SK-N-MC (cell line): ENCODE measurements at places on chromosomes 2 and 18.
A peak's percentile ranks its signal among the peaks of the same experiment; 100 is the strongest.

- no peak for DNase-seq
Observed at GRCh38 chr2:61493523-61493942, 22.6 kb upstream of the USP34 start.

GRCh38 chr18:63477968-63478367 lies 1.2 kb downstream of the SERPINB5 start:
- peak; percentile 53 for DNase-seq

GRCh38 chr18:39464006-39464405 lies 1898.4 kb upstream of the CELF4 start:
- no peak for DNase-seq

DNA sequence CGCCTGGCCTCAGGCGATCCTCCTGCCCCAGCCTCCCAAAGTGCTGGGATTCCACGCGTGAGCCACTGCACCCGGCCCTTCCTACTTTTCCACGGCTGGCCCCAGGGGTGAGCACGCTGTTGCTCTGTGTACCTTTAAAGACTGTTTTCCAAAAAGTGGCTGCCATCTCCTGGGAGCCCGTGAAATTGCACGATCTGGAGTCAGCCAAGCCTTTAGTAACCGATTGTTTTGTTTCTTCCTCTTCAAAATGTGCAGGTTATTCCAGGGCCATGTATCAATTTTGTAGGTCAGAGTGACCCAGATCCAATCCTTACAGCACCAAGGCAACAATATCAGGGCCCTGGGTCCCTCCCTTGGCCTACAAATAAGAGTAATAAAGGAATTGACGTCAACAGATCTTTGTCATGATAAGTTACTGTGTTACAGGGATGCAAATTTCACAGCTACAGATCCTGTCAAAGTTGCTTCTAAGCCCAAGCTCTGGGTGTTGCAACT lies 135.6 kb upstream of the ZNF236 start:
- DNase-seq: no peak

DNA sequence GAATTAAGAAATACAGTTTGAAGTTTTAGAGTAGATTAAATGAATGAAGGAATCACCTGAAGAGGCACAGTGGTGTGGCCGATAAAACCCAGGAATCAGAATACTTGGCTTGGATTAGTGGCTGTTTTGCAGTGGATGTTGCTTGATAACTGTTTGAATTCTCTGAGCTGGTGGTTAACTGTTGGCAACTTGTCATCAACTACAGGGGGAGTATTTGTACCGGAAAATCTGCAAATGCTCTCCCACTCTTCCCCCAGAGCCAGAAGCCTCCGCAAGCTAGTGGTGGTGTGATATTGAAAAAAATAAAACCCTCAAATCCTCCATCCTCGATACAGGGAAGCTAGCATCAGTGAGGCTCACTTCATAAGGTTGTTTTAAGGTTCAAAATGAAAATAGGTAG lies 326.7 kb downstream of the DPP10 start:
- no peak for DNase-seq

- DNase-seq: no peak
Observed at GRCh38 chr2:15163326-15163725, 397.8 kb downstream of the NBAS start.

DNA sequence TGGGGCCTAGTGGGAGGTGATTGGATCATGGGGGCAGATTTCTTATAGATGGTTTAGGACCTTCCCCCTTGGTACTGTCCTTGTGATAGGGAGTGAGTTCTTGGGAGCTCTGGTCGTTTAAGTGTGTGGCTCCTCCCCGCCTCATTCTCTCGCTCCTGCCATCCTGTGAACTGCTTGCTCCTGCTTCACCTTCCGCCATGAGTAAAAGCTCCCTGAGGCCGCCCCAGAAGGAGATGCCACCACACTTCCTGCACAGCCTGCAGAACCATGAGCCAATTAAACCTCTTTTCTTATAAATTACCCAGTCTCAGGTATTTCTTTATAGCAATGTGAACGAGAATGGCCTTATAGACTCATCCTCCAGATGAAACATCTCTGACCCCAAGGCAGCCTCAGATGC lies 101.5 kb downstream of the KCNF1 start:
- no peak for DNase-seq

DNA sequence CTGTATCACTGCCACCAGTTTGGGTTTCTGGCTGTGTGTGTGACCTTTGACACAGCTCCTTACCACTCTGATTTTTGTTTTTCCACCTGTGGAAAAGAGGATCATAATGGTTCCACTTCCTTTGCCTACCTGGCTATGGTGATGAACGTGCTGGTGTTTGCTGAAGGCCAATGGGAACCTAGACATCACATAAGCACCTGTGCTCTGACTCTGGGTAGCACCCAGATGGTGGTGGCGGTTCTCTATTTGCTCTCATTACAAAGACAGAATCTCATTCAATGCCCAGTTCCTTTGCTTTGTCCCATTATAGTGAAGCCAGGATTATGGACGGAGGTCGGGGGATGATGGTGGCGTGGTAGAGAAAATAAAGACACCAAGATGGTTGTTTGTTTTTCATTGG lies 121.2 kb upstream of the GATA6 start:
- no peak for DNase-seq

DNA sequence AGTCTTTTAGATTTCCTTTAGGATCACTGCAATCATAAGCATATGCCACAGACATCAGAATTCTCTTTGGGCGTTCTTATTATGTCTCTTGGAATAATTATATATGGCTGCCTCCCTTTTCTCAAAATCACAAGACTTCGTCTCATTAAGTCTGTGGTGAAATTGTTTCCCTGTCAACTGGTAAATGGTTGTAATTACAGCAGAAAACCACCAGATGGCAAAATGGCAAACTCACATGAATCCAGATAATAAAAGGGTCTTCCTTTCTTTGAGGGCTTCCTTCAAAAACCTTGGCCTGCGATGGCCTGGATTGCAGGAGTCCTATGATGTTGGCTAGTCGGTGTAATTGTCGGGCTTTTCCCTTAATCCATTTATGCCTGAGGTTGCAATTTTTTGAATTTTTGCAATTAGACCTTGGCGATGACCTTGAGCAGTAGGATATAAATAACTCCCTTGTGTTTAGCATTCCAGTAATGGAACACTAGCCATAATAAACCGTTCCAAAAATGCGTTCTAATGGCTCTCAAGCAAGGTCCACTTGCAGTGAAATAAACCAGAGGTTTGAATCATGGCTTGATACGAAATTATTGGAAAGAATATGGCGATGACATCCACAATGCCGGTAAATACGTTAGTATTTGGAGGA lies 656.4 kb downstream of the MBD2 start:
- peak; percentile 22 for DNase-seq

GRCh38 chr2:236754271-236754944 lies 184.8 kb downstream of the ACKR3 start:
- DNase-seq: no peak

GRCh38 chr18:76430636-76431035 lies 64.4 kb downstream of the ZNF516 start:
- DNase-seq: no peak

DNA sequence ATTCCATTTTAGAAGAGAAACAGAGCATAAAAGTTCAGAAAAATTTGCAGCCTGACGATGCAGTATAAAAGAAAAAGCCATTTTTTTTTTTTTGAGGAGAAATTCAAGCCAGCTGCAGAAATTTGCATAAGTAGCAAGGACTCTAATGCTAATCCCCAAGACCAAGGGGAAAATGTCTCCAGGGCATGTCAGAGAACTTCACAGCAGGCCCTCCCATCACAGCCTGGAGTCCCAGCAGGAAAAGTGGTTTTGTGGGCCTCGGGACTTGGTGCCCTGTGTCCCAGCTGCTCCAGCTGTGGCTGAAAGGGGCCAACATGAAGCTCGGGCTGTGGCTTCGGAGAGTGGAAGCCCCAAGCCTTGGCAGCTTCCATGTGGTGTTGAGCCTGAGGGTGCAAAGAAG lies 325.3 kb upstream of the HNMT start:
- DNase-seq: no peak

GRCh38 chr2:218021536-218022071 lies 18.8 kb upstream of the TNS1 start:
- DNase-seq: no peak

- no peak for DNase-seq
Observed at GRCh38 chr2:102245266-102246151, 58.7 kb downstream of the IL1RL2 start.

DNA sequence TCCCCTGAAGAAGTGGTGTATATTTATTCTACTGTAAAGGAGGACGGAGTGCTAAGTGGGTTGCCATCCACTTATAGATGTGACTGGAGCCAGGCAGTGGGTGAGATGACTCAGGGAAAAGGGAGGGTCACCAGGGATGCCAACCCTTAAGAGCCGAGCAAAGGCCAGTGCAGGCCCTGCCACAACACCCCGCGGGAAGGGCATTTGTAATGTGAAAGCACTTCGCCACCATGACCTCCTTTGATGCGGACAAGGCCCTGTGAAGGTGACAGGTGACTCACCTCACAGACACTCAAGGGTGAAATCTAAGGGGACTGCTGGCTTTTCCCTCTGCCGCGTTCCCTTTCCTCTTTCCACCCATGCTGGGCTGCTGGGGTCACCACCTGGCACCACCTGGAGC lies 50.2 kb upstream of the MRPL33 start:
- no peak for DNase-seq

GRCh38 chr18:75169411-75169810 lies 39.5 kb downstream of the PTGR3 start:
- DNase-seq: no peak

DNA sequence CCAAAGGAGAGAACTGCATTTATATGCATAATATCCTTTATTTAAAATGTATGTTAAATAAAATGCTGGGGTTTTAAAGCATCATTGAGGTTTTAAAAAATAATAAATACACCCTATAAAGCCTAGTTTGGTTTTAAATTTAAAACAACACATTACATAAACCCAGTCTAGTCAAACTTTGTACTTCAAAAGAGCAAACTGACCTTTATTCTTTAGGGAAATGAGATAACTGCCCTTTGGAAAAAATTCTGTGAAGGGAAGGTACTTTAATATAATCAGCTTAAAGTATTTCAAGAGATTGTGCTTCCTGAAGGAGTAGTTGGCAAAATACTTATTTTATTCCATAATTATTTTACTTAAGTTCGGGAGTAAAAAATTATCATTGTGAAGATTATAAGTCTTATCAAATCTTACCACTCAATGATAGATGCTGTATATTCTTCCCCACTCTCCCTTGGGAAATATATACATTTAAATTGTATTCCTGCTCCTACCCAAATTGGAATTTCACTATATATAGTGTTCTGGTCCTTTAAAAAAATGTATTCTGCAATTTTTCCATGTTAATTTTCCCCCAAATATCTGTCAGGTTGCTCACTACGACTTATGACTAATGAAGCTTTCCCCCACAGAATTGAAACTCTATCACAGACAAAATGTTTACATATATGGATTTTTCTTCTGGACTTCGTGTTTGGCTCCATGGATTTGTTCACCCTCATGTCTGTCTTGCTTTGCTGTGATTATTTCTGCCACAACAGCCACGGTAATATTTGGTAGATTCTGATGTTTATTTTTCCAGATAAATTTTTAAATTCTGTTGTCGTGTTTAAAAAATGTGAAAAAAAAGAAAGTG lies 42.1 kb downstream of the ZC3H6 start:
- no peak for DNase-seq

GRCh38 chr18:64974391-64975125 lies 776.3 kb upstream of the CDH7 start:
- no peak for DNase-seq

DNA sequence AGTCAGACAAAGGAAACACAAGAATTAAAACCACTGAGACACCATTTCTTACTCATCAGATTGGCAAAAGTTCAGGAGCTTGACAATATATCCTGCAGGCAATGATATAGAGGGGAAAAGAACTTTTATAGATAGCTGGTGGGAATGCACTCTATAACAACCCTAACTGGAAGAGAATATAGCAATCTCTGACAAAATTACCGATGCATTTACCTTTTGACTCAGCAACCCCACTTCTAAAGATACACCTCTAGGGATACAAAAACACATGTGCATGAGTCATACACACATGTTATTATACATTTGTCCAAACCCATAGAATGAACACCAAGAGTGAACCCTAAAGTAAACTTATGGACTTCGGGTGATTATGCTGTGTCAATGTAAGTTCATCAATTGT lies 79.4 kb upstream of the SRD5A2 start:
- DNase-seq: no peak

- DNase-seq: no peak
Observed at GRCh38 chr18:46630160-46630559, 26.9 kb downstream of the LOXHD1 start.

- DNase-seq: no peak
Observed at GRCh38 chr2:206555721-206556120, 86.6 kb upstream of the FAM237A start.

- DNase-seq: peak; percentile 5
Observed at GRCh38 chr2:47950340-47951301, 44.3 kb upstream of the FBXO11 start.

- no peak for DNase-seq
Observed at GRCh38 chr2:50719837-50720696, 311.9 kb downstream of the NRXN1 start.

- DNase-seq: peak; percentile 77
Observed at GRCh38 chr2:211599146-211599545, 939.5 kb downstream of the ERBB4 start.
